Mesothelial cell of epicardium (in vitro differentiated cells): ENCODE measurements at places on chromosomes 6 and 20.

GRCh38 chr6:20870493-20870892, 336.2 kb downstream of the CDKAL1 start:
- H3K36me3 ChIP-seq, result no peaks in the 10 kb centered on the region
- no peak for DNase-seq
- no peak overlapping the region for H3K4me3 ChIP-seq
- H3K27me3 ChIP-seq, result no peaks in the 10 kb centered on the region
- peaks cover 36% of the 10 kb centered on the region for H3K4me1 ChIP-seq
- H3K27ac ChIP-seq, result no peak overlapping the region

- peak; percentile 14 for DNase-seq
- no peaks in the 10 kb centered on the region for H3K36me3 ChIP-seq
- no peak overlapping the region for H3K4me3 ChIP-seq
- no peaks in the 10 kb centered on the region for H3K4me1 ChIP-seq
Observed at GRCh38 chr6:44498436-44498835, 110.9 kb downstream of the CDC5L start.

DNA sequence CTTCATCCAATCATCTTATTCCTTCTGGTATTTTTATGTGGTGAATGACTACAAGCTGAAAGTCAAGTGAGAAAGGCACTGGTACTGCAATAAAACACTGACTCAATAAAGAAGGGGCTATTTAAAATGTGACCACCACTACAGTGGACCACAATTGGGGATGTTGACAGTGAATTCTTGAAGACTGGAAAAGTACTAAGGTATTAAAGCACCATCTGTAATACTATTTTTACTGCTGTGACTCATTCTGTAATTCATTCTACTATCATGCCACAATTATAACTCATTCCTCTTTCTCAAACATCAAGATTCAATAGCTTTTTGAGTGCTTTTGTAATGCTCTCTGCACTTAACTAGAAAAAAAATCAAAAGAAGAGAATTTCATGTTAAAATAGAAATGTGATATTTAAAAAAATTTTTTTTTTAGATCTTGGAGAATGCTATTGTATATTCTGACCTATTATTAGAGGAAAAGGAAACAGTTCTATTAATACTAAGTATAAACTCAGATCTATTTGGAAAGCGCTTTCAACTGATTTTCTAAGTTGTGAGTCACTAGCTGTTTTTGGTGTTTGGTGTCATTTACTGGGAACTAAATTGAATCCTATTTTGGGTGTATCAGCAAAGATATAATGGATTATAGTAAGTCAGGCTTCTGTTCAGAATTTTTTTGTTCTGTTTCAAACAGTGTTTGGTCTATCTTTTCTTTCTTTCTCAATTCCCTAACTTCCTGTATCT, 104.7 kb upstream of the TMEM170B start:
- DNase-seq, result no peak
- H3K27me3 ChIP-seq, result no peaks in the 10 kb centered on the region
- peaks cover 28% of the 10 kb centered on the region for H3K4me1 ChIP-seq
- no peaks in the 10 kb centered on the region for H3K36me3 ChIP-seq
- no peak overlapping the region for H3K27ac ChIP-seq

- H3K27ac ChIP-seq, result no peak overlapping the region
- peaks cover 31% of the 10 kb centered on the region for H3K4me1 ChIP-seq
- H3K27me3 ChIP-seq, result no peaks in the 10 kb centered on the region
- DNase-seq, result no peak
- no peak overlapping the region for H3K4me3 ChIP-seq
Observed at GRCh38 chr6:170248111-170248805, 42.6 kb downstream of the DLL1 start.

DNA sequence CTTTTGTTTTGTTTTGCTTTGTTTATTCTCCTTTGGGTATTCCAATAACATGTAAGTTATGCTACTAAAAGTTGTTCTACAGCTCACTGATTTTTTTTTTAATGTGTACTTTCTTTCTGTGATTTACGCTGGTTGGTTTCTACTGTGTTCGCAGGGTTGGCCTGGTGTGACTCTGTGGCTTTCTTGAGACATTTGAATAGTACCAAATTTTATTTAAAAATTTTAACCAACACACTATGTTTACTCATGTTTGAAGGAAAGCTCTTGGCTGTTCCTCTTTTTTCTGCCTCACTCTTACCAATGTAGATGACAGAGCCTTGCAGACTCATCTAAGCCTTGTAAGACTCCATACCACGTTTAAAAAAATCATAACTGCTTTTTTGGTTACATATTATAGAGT, 1784.9 kb upstream of the DEFB115 start:
- no peak overlapping the region for H3K4me3 ChIP-seq
- H3K27ac ChIP-seq, result no peak overlapping the region
- no peak for DNase-seq
- no peaks in the 10 kb centered on the region for H3K36me3 ChIP-seq
- H3K4me1 ChIP-seq, result no peaks in the 10 kb centered on the region

- peak overlapping the region; percentile 72 for H3K4me3 ChIP-seq
- H3K27me3 ChIP-seq, result peaks cover 50% of the 10 kb centered on the region
- DNase-seq, result no peak
- peaks cover 22% of the 10 kb centered on the region for H3K4me1 ChIP-seq
- no peak overlapping the region for H3K27ac ChIP-seq
- no peaks in the 10 kb centered on the region for H3K36me3 ChIP-seq
Observed at GRCh38 chr6:24909241-24910216, 26.2 kb downstream of the RIPOR2 start.

GRCh38 chr6:19009769-19010168, 622.6 kb downstream of the RNF144B start:
- H3K4me3 ChIP-seq, result no peak overlapping the region
- no peak overlapping the region for H3K27ac ChIP-seq
- H3K4me1 ChIP-seq, result no peaks in the 10 kb centered on the region
- no peak for DNase-seq
- no peaks in the 10 kb centered on the region for H3K36me3 ChIP-seq
- peaks cover 21% of the 10 kb centered on the region for H3K27me3 ChIP-seq

GRCh38 chr6:36095497-36096391, 34.6 kb upstream of the MAPK13 start:
- no peak overlapping the region for H3K4me3 ChIP-seq
- H3K27me3 ChIP-seq, result no peaks in the 10 kb centered on the region
- H3K36me3 ChIP-seq, result peaks cover 3% of the 10 kb centered on the region

DNA sequence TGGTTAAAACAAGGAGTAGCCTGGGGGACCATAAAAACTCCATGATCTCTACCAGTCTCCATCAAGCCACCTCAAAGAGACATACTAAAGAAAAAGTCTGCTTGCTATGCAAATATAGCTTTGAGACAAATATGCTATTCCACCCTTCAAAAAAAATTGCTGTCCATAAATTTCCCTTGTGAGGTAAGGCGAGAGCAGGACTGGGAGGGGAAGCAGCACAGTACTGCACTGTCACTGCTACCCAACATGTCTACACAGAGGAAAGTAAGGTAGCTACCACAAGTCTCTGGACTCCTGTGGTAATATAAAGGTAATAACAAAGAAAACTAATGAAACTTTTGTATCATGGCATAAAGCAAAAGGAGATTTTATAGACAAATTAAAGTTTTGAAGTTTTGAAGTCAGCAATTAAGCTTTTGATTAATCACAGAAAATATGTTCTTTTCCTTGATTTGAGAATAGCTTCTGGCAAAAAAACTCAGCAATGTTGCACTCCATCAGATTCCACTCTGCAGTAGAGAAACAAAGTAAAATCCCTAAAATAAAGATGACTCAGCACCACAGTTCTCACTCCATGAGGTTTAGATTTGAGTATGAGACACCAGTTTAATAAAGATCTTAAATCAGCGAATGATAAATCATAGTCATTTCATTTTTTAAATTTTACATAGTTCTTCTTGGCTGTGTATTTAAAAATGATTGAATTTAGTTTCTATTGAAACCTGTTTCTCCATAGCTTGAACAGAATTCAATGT, 602.4 kb downstream of the COL12A1 start:
- peaks cover 34% of the 10 kb centered on the region for H3K4me1 ChIP-seq
- H3K27me3 ChIP-seq, result no peaks in the 10 kb centered on the region
- peak overlapping the region; percentile 56 for H3K27ac ChIP-seq
- H3K4me3 ChIP-seq, result no peak overlapping the region
- H3K36me3 ChIP-seq, result no peaks in the 10 kb centered on the region
- DNase-seq, result no peak

DNA sequence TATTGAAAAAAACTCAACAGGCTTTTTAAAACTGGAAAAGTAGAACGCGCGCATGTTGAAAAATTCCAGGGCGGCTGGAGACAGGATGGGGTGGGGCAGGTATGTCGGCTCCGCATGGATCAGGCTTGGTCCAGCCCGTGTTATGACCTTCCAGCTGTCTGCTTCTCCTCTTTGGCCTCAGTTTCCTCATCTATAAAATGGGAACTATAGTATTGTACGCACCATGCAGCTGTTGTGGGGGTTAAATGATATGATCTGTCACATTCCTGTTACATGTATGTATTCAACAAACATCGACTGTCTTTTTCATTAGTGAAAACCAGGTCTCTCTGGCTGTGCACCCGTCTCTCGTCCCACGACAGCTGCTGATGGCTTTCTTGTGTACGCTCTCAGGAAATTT, 18.8 kb downstream of the PHACTR3 start:
- no peaks in the 10 kb centered on the region for H3K27me3 ChIP-seq
- H3K4me3 ChIP-seq, result no peak overlapping the region
- no peak overlapping the region for H3K27ac ChIP-seq
- H3K4me1 ChIP-seq, result no peaks in the 10 kb centered on the region

- no peaks in the 10 kb centered on the region for H3K4me1 ChIP-seq
- no peak for DNase-seq
- H3K36me3 ChIP-seq, result no peaks in the 10 kb centered on the region
- no peak overlapping the region for H3K27ac ChIP-seq
- H3K27me3 ChIP-seq, result peaks cover 14% of the 10 kb centered on the region
Observed at GRCh38 chr6:166707045-166707444, 80.0 kb upstream of the RPS6KA2 start.

DNA sequence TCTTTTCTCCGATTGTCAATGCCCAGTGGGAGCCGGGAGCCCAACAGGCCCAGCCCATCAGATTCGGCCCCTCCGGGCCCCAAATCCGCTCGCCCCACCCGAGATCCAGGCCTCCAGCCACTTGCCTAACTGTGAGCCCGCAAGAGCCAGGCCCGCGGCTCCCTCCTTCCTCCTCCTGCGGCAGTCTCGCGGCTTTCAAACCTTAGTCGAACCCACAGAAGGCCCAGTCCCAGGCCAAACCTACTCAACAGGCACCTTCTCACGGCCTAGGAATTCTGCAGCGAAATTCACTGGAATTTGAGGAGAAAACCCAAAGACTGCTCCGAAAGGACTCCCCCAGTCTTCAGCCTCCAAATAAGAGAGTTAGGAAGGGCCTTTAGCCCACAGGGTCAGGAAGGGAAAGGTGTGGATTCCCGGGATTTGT, 2.8 kb upstream of the TFAP2A start:
- H3K4me3 ChIP-seq, result peak overlapping the region; percentile 98
- peaks cover 93% of the 10 kb centered on the region for H3K27me3 ChIP-seq
- no peak for DNase-seq
- H3K27ac ChIP-seq, result peak overlapping the region; percentile 100
- no peaks in the 10 kb centered on the region for H3K36me3 ChIP-seq
- peaks cover 67% of the 10 kb centered on the region for H3K4me1 ChIP-seq

DNA sequence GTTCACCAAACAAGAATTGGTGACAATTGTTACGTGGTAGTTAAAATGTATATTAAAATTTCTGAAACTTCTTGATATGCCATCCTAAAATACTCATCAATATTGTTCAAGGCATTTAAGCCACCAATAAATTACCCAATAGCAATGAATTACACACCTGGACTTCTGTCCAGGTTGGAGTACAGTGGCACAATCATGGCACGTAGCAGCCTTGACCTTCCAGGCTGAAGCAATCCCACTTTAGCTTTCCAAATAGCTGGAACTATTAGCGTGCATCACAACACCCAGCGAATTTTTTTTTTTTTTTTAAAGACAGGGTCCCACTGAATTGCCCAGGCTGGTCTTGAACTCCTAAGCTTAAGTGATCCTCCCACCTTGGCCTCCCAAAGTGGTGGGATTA, 17.2 kb downstream of the SRPK1 start:
- peaks cover 3% of the 10 kb centered on the region for H3K4me1 ChIP-seq
- no peak for DNase-seq

DNA sequence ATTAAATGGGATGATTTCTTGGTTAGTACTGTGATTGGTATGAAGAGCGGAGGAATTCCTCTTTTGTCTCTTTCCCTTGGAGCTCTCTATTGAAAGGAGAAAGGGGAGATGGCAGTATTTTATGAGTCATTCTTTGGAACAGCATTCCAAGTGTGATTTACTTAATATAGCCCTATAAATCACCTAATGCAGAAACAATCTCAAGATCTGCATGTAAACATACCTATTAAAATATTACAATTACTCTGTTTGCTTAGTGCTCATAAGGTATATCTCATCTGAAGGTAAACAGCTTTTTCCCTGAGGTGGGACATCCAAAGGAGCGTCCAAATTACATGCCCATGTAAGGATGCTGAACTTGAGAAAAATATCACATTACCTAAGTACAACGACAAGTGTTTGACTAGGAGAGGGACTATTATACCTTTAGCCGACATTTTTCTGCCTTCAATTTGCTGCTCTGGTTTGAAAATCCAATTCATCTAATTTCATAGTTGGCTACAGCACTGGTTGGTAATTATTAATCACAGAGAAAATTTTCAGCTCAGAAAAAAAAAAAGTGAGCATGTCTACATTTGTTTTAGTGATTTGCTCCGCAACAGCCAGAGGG, 229.0 kb downstream of the FOXC1 start:
- H3K27ac ChIP-seq, result peak overlapping the region; percentile 74
- H3K36me3 ChIP-seq, result no peaks in the 10 kb centered on the region
- DNase-seq, result no peak
- H3K4me1 ChIP-seq, result peaks cover 51% of the 10 kb centered on the region
- no peaks in the 10 kb centered on the region for H3K27me3 ChIP-seq

GRCh38 chr6:82176616-82177015, 70.9 kb downstream of the IBTK start:
- H3K36me3 ChIP-seq, result peaks cover 29% of the 10 kb centered on the region
- H3K4me1 ChIP-seq, result peaks cover 6% of the 10 kb centered on the region
- no peak for DNase-seq
- H3K4me3 ChIP-seq, result no peak overlapping the region
- peak overlapping the region; percentile 22 for H3K27ac ChIP-seq

DNA sequence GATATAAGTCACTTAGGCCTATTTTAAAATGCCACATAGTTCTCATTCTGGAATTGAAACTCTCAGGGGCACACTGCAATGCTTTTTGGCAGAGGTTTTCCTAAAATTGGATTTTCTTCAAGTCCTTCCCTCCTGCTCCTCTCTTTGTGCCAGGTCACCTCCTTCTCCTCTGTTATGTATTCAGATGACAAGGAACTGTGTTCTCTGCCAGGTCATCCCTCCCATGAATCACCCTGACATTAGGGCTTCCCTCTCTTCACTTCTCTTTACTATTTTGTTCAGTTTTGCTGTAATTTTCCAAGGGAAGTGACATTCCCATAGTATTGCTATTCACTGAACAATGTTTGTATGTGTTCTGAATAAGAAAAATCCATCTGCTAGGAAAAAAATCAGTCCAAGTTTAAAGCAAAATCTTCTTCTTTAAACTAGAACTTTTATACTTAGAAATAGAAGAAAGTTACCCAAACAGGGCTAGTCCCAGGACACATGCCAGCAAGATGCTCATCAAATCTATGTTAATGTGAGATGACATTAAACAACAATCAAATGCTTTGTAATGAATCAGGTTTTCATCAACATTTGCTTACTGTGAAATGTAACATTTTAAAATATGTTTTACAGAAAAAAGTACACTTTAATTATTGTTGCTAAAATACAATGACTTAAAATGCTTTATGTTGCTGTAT, 461.1 kb downstream of the MMUT start:
- H3K27me3 ChIP-seq, result no peaks in the 10 kb centered on the region
- no peak overlapping the region for H3K27ac ChIP-seq
- DNase-seq, result no peak
- no peak overlapping the region for H3K4me3 ChIP-seq

GRCh38 chr6:137571854-137572253, 77.7 kb upstream of the OLIG3 start:
- peaks cover 7% of the 10 kb centered on the region for H3K4me1 ChIP-seq
- peaks cover 40% of the 10 kb centered on the region for H3K27me3 ChIP-seq
- H3K4me3 ChIP-seq, result no peak overlapping the region
- no peak for DNase-seq
